Omental fat pad (tissue), 4 donors: ENCODE measurements at places on chromosomes 16 and 17. TPM values are rescaled to one million over a fixed set of nuclear protein-coding genes. Genes with fewer than 3 reads are reported as not detected.
A peak's percentile ranks its signal among the peaks of the same experiment; 100 is the strongest.

ZNF652 gene
- total RNA-seq, result 22.9 TPM

ZNF469 gene
- total RNA-seq, result 0.79 TPM

GRCh38 chr17:78154903-78155811, 9.0 kb downstream of the C17orf99 start:
- DNase-seq, result no peak

DNA sequence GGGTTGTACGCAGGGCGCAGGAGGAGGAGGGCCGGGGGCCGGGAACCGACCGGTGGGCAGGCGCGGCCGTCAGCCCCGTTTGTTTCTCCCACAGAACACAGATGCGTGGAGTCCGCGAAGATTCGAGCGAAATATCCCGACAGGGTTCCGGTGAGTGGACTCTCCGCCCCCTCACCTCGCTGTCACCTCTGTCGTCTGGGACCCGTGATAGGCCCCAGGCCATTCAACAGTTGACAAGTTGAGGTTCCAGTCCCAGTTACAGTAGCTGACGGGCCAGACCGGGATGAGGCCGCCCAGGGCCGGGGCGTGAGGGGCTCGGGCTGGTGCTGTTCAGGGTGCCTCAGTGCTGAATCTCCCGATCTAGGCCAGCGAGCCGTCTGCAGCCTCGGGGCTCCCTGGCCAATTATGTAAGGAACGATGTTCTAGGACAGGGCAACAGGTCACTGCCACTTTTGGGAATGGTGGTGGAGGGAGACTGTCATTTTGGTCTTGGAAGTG, 628 bp downstream of the GABARAPL2 start:
- no peak for DNase-seq

- DNase-seq, result no peak
Measured at GRCh38 chr17:66713533-66714042, 121.3 kb upstream of the CACNG5 start.

GRCh38 chr16:84677017-84677803, 22.6 kb upstream of the USP10 start:
- DNase-seq, result no peak

DNA sequence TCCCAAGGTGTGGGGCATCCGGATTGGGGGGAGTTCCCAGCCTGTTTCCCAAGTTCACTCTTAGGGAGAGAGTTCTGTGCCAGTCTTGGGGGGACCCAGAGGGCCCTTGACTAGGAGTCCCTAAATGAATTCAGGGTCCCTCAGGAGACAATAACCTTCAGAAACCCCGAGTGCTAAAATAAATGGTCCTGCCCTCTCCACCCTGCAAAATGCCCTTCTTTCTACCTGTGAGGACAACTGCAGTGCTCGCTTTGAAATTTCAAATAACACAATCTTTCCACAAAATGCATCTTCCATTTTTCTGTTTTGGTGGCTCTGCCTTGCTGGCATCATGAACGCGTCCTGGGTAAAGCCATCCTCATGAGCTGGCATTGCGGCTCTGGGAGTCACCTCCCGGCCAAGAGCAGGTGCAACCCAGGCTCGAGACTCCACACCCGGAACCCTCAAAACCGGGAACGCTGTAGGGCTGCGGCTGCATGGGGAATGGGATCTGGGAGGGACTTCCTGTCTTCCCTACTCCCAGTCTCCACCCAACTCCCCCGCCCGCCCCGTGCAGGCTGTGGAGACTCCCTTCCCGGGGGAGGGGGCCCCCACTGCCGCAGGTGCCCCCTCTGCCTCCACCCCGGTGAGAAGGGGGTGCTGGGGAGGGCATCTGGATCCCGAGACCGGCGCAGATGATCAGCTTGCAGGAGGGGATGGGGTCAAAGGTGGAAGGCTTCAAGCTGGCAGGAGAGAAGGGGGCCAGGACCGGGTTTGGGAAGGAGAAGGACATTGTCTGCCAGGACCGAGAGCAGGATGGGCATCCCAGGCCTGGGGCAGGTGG, at the start of gene ZNF205:
TSS of gene ZNF205 (plus strand) at position 529 of the 823 bp plus-strand sequence. CDS start 845 bp downstream, outside the sequence.
- DNase-seq, result peak; percentile 50

SMARCE1 gene
- 66.5 TPM for total RNA-seq
